Fibroblast of skin of right biceps (primary cell): ENCODE measurements at places on chromosomes 6 and 20.

DNA sequence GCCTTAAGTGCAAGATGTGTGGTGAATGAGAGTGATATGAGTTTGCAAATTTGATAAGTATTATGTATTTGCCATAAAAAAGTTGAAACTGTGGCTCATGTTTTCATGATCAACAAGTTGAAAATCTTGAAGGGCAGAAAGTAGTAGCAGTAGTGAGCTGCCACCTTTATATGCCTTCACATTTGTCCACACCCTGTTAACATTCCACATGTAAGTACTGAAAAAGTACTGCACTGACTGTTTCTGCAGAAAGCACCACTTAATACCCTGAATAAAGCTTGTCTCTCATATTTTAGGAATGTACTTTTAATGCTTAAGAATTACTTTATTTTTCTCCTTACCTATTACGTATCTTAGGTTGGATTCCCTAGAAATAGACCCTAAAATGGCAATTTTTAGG lies 45.9 kb downstream of the FLRT3 start:
- no peak for DNase-seq

- peak; percentile 85 for DNase-seq
Measured at GRCh38 chr6:113879186-113880096, 22.3 kb downstream of the MARCKS start.

GRCh38 chr6:17103715-17104114 lies 1.9 kb downstream of the STMND1 start:
- no peak for DNase-seq

DNA sequence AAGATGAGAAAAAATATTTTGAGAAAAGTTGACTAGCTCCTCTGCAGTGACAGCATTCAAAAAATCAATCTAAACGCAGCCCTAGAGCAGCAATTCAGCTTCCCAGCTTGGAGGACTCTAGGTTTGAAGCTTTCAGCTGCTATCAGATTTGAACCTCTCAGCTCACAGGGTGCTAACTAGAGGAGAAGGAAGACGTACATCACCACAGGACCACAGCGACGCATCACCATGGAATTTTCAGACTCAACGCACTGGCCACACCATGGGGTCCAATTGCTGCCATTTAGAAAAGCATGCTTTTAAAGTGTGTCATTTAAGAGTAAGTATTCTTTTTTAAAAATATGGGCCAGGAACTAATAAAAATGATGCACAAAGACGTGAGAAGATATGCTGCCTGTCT lies 45.0 kb upstream of the FUCA2 start:
- DNase-seq: peak; percentile 99

GRCh38 chr6:156425359-156426020 lies 351.7 kb upstream of the ARID1B start:
- DNase-seq: peak; percentile 94
